Heart right ventricle (tissue), 16 donors: ENCODE measurements at places on chromosomes 13 and 19. TPM values are rescaled to one million over a fixed set of nuclear protein-coding genes. Genes with fewer than 3 reads are reported as not detected.
A peak's percentile ranks its signal among the peaks of the same experiment; 100 is the strongest.

RFPL4A gene
- total RNA-seq = not detected

BRSK1 gene
- 5.8 TPM for total RNA-seq

SIGLEC14 gene
- 0.57 TPM for total RNA-seq

GRCh38 chr13:28301839-28302238 lies 163.5 kb downstream of the PAN3 start:
- H3K36me3 ChIP-seq = no peaks in the 10 kb centered on the region
- H3K4me3 ChIP-seq = no peak overlapping the region
- no peaks in the 10 kb centered on the region for H3K27me3 ChIP-seq

DNA sequence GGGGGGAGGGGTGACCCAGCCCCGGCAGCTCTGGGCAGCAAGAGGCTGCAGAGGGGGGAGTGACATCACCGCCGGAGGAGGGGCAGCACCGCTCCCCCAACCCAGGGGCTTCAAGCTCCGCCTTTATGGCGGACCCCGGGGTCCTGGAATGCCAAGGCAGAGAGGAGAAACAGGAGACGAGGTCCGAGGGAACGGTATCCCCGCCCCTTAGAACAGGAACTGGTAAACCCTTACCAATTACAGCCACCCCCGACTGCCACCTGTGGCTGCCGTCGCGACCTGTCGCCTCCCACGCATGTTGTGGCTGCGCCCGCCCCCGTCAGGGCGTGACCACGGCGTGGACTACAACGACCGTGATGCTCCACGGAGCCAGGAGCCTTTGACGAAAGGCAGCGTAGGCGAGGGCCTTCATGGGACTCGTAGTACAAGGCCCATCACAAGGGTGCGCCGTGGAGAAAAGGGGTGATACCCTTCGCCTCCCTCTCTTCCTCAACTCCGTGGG lies 4.1 kb upstream of the KCNC3 start:
- peaks cover 49% of the 10 kb centered on the region for H3K27me3 ChIP-seq
- H3K27ac ChIP-seq = peak overlapping the region; percentile 73
- H3K4me3 ChIP-seq = peak overlapping the region; percentile 53
- DNase-seq = peak; percentile 87
- peaks cover 2% of the 10 kb centered on the region for H3K4me1 ChIP-seq

GRCh38 chr13:94967183-94968039 lies 255.1 kb upstream of the SOX21 start:
- no peaks in the 10 kb centered on the region for H3K36me3 ChIP-seq
- peaks cover 6% of the 10 kb centered on the region for H3K4me1 ChIP-seq
- H3K4me3 ChIP-seq = peak overlapping the region; percentile 18
- no peak overlapping the region for H3K27ac ChIP-seq
- peaks cover 57% of the 10 kb centered on the region for H3K27me3 ChIP-seq

DNA sequence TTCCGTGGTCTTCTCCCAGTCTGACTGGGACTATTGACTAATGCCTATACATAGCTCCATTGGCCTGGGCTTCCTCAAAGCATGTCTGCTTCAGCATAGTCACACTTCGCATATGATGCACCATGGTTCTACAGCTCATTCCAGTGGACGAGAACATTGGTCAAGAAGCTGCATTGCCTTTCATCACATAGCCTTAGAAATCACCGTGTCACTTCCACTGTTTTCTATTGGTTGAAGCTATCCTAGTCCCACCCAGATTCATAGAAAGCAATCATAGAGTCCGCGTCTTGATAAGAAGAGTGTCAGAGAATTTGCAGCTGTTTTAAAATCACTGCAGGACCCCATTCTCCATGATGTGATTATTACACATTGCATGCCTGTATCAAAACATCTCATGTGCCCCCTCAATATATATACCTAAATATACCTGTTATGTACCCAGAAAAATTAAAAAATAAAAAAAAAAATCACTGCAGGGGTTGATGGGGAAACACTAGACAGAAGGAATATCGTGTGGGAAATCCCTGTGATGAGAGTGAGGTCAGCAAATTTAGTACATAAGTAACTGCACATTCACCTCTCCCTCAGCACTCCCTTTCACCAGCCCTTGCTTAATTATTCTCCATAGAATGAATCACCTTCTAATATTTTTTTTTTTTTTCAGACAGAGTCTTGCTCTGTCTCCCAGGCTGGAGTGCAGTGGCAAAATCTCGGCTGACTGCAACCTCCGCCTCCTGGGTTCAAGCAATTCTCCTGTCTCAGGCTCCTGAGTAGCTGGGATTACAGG lies 2.2 kb upstream of the ARHGAP33 start:
- peaks cover 13% of the 10 kb centered on the region for H3K4me1 ChIP-seq
- DNase-seq = no peak
- H3K36me3 ChIP-seq = peaks cover 13% of the 10 kb centered on the region
- H3K27me3 ChIP-seq = no peaks in the 10 kb centered on the region
- no peak overlapping the region for H3K4me3 ChIP-seq
- no peak overlapping the region for H3K27ac ChIP-seq

DNA sequence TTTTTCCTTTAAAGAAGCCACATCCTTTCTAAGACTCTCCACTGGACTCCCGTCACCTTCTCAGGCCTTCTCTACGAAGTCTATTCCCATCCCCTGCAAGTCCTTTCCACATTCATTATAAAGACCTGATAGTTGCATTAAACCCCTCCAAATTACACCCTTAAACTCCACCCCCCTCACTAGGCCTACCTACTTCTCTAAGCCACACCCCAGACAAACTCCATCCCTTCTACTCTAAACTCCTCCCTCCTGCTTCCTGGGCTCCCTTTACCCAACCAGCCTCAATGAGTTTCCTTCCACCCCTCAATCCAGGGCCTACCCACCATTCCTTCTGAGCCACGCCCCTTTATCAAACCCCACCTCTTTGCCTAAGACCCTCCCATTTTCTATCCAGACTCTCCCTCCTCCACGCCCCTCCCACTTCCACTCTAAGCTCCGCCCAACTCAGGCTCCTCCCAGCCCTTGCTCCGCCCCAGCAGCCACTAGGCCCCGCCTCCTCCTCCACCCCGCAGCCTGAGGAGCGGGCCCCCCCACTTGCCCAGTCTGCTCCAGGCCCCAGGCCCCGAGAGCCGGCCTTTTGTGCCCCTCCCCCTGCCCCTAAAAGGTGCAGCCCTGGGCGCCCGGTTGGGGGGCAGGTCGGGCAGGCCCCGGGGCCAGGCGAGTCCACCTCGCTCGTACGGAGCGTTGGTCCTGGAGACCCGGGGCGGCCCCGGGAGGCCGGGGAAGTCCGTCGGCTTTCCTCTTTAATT lies 424 bp downstream of the FIZ1 start:
- no peaks in the 10 kb centered on the region for H3K36me3 ChIP-seq
- peak; percentile 92 for DNase-seq
- peaks cover 19% of the 10 kb centered on the region for H3K4me1 ChIP-seq
- H3K4me3 ChIP-seq = peak overlapping the region; percentile 75
- peak overlapping the region; percentile 99 for H3K27ac ChIP-seq

- H3K4me1 ChIP-seq = peaks cover 67% of the 10 kb centered on the region
- no peaks in the 10 kb centered on the region for H3K36me3 ChIP-seq
- H3K27me3 ChIP-seq = no peaks in the 10 kb centered on the region
- peak overlapping the region; percentile 95 for H3K27ac ChIP-seq
These were observed 3.7 kb downstream of the COL4A2 start for GRCh38 chr13:110310541-110311442.

- DNase-seq = no peak
- H3K4me1 ChIP-seq = no peaks in the 10 kb centered on the region
- H3K27me3 ChIP-seq = no peaks in the 10 kb centered on the region
- H3K36me3 ChIP-seq = no peaks in the 10 kb centered on the region
These were observed 515.0 kb upstream of the KLHL1 start for GRCh38 chr13:70623239-70623638.

- no peak overlapping the region for H3K4me3 ChIP-seq
- no peak for DNase-seq
- no peaks in the 10 kb centered on the region for H3K36me3 ChIP-seq
- peaks cover 8% of the 10 kb centered on the region for H3K4me1 ChIP-seq
- H3K27me3 ChIP-seq = peaks cover 4% of the 10 kb centered on the region
These were observed 6.9 kb upstream of the AP1M2 start for GRCh38 chr19:10593820-10594637.
